ENCODE measurements at places on chromosomes 3 and 15.

DNA sequence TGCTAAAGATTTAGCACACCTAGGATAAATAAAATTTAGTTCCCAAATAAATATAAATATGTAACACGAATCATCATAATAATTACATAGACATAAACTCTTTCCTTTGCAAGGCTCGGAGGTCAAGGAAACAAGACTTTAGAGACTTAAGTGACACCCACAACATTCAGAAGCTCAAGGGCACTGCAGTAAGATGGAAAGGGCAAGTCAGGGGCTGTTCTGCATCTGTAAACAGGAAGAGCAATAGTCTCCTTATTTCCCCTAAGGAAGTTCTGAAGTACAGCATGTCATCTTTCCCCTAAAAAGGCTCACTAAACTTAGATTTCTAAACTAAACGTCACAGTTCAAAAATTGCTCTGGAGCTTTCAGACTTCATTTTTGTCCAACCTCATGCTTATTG lies 26.9 kb upstream of the KBTBD8 start:
- DNase-seq: no peak

- DNase-seq: no peak
Measured at GRCh38 chr3:137219801-137220445, 262.1 kb downstream of the IL20RB start.

GRCh38 chr3:125116311-125117080 lies 60.7 kb upstream of the HEG1 start:
- DNase-seq: no peak

DNA sequence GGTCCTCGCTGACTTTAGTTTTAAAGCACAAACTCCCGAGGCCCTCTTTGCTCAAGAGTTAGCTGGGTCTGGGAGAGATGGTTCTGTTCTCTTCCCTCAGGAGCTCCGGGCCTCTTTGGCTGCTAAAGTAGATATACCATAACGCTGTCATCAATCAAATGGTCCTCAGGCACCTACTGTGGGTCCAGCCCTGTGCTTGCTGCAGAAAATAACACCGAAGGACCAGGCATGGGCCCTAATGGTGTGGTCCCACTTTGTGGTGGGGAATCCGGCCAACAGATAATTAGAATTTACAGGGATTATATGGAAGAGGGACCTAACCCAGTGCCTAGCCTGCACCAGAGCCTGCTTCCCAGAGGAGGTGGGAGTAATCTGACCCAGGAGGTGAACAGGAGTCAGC lies 347.4 kb downstream of the LRTM1 start:
- no peak for DNase-seq

DNA sequence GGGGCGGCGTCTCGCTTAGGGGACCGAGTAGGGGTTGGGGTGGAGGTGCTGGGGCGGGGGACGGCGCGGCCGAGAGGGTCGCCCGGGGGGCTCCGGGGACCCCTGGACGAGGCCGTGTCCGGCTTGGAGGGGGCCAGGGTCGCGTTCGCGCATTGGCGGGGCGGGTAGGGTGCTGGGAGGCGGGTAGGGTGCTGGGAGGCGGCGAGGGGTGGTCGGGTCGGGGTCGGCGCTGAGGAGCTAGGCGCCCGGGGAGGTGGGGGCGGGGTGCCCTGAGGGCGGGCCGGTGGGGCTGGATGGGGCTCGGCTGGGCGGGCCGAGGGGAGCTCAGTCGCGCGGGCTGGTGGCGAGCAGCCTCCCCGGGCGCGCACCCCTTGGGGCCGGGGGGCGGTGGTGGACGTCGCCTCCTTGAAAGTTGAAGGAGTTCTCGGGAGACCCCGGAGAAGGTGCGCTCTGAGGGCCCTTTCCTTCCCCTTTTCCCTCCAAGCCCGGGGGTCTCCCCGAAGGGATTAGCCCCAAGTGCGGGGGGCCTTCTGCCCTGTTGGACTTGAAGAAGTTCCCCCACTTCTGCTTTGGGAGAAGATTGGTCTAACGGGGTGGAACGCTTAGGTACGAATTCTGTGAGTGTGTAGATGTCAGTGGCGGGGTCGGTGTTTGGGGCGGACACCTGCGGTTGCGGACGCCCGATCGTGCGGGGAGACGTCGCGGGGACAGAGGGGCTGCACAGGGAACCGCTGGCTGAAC lies 543 bp downstream of the MEF2A start:
- DNase-seq: peak; percentile 34

DNA sequence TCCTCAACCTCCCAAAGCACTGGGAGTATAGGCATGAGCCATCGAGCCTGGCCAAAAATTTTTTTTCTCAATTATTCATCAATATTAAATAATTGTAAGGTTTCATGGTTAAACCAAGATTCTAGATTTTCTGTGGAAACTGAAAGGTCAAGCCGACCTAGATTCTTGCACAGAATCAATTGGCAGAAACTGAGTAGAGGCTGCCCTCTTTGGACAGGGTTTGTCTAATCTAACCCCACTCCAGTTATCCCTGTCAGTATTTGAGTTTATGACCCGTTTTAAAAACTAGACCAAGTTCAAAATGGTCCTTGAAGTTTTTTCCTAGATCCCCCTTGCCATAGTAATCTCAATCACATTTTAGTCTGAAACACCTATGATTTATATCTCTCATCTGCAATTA lies 8.6 kb upstream of the ADAM10 start:
- no peak for DNase-seq
